Endodermal cell (in vitro differentiated cells): ENCODE measurements at places on chromosomes 3 and 15.
A peak's percentile ranks its signal among the peaks of the same experiment; 100 is the strongest.

GRCh38 chr3:181725131-181725731 lies 13.5 kb downstream of the SOX2 start:
- H3K36me3 ChIP-seq: no peaks in the 10 kb centered on the region
- no peaks in the 10 kb centered on the region for H3K4me1 ChIP-seq
- peaks cover 97% of the 10 kb centered on the region for H3K27me3 ChIP-seq
- DNase-seq: peak; percentile 70

- H3K36me3 ChIP-seq: no peaks in the 10 kb centered on the region
- no peak overlapping the region for H3K4me3 ChIP-seq
- no peak for DNase-seq
- no peak overlapping the region for H3K27ac ChIP-seq
These were observed 81.1 kb downstream of the CCNL1 start for GRCh38 chr3:157078811-157079185.

- DNase-seq: peak; percentile 87
- H3K4me1 ChIP-seq: no peaks in the 10 kb centered on the region
These were observed at the start of gene DALRD3 for GRCh38 chr3:49017971-49018706. Gene DALRD3, minus strand, starts transcription at chr3:49018580. Its CDS starts 16 bp downstream, at chr3:49018564.

DNA sequence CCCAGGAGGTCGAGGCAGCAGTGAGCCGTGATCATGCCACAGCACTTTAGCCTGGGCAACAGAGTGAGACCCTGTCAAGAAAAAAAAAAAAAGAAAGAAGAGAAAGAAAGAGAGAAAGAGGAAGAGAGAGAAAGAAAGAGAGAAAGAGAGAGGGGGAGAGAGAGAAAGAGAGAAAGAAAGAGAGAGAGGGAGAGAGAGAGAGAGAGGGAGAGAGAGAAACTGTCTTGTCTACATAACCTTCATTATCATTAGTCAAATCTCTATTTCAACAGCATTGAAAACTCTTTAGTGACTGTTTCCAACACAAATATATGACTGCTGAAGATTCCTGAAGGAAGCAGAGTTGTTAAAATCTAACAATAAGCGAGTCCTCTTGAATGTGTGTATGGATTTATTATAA lies 304.3 kb downstream of the MAGI1 start:
- no peak for DNase-seq
- no peaks in the 10 kb centered on the region for H3K36me3 ChIP-seq
- no peaks in the 10 kb centered on the region for H3K27me3 ChIP-seq

GRCh38 chr15:75720787-75721479 lies 8.3 kb upstream of the CSPG4 start:
- H3K27me3 ChIP-seq: no peaks in the 10 kb centered on the region
- no peaks in the 10 kb centered on the region for H3K4me1 ChIP-seq
- no peak overlapping the region for H3K27ac ChIP-seq
- H3K36me3 ChIP-seq: no peaks in the 10 kb centered on the region
- H3K4me3 ChIP-seq: no peak overlapping the region

DNA sequence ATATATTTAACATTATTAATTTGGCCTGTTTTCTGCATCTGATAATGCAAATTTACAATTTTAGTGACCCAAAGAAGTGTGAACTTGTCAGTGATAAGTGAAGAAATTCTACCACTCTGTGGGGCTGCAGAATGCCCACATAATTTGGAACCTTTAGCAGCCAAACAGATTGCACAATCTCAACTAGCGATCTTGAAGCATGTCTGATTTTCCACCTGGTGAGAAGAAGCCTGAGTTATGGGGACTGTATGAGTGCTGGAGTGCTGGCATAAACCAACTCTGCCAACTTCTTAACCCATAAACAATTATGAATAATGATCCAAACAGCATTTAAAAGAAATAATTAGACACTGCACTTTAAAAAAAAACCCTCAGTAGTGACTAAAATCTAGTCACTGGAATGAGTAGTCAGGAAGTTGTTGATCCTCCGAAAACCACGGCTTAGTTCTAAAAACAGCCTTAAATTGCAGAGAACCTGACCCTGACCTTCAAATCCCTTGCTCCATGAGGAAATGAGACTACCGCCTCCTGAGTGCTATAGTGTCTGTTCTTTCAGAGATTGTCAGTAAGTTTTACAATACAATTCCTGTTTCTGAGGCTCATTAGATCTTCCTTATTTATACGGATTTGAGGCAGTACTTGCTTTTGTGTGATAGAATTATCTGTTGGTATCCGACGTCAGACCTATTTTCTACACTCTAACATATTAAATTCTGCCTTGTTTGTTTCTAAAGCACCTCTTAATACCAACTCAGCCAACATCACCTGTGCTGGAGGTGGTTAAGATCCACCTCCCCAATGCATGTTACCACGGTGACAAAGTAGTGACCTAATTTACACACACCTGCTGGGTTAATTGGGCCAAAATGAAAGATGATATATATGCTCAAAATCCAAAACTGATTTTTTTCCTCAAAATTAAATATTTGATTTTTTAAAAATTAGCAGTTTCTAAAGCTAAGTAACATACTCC lies 267.7 kb downstream of the ZBTB20 start:
- H3K27ac ChIP-seq: no peak overlapping the region
- H3K4me3 ChIP-seq: no peak overlapping the region
- H3K36me3 ChIP-seq: no peaks in the 10 kb centered on the region
- peaks cover 4% of the 10 kb centered on the region for H3K4me1 ChIP-seq

GRCh38 chr15:81050805-81051204 lies 50.1 kb downstream of the TLNRD1 start:
- no peaks in the 10 kb centered on the region for H3K36me3 ChIP-seq
- H3K27ac ChIP-seq: no peak overlapping the region
- no peak overlapping the region for H3K4me3 ChIP-seq
- DNase-seq: no peak
- no peaks in the 10 kb centered on the region for H3K4me1 ChIP-seq
- H3K27me3 ChIP-seq: no peaks in the 10 kb centered on the region

DNA sequence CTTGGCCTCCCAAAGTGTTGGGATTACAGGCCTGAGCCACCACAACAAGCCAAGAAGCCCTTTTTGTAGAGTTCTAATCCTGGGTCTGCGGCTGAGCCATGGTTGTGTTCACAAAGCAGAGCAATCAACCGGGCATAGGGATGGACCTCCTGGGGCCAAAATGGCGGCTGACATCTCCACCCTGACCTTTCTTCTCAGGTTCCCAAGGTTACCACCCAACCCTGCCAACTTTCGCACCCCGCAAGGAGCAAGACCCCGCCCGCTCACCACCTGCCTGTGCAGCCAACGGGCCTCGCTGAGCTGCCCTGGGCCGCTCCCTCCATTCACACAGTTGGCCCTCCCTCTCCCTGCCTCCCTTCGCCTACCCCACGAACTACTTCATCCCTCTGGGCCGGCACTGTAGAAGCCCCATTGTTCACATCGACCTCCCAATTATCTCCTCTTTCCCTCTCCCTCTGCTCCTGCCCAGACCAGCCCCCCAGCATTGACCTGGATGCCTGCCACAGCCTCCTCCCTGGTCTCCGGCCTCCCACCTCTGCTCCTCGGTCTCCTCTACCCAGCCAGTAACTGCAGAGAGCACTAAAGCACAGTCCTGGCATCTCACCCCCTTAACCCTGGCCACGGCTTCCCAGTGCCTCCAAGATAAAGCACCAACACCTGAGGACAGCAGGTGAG lies 62.0 kb upstream of the TFRC start:
- no peaks in the 10 kb centered on the region for H3K36me3 ChIP-seq
- DNase-seq: no peak
- no peaks in the 10 kb centered on the region for H3K4me1 ChIP-seq
- no peak overlapping the region for H3K4me3 ChIP-seq
- no peaks in the 10 kb centered on the region for H3K27me3 ChIP-seq
- no peak overlapping the region for H3K27ac ChIP-seq

GRCh38 chr3:17040322-17040989 lies 155.7 kb downstream of the PLCL2 start:
- H3K4me3 ChIP-seq: no peak overlapping the region
- H3K27me3 ChIP-seq: no peaks in the 10 kb centered on the region
- no peak overlapping the region for H3K27ac ChIP-seq
- H3K36me3 ChIP-seq: no peaks in the 10 kb centered on the region
- H3K4me1 ChIP-seq: no peaks in the 10 kb centered on the region
